ENCODE measurements at places on chromosomes 1 and 21.

DNA sequence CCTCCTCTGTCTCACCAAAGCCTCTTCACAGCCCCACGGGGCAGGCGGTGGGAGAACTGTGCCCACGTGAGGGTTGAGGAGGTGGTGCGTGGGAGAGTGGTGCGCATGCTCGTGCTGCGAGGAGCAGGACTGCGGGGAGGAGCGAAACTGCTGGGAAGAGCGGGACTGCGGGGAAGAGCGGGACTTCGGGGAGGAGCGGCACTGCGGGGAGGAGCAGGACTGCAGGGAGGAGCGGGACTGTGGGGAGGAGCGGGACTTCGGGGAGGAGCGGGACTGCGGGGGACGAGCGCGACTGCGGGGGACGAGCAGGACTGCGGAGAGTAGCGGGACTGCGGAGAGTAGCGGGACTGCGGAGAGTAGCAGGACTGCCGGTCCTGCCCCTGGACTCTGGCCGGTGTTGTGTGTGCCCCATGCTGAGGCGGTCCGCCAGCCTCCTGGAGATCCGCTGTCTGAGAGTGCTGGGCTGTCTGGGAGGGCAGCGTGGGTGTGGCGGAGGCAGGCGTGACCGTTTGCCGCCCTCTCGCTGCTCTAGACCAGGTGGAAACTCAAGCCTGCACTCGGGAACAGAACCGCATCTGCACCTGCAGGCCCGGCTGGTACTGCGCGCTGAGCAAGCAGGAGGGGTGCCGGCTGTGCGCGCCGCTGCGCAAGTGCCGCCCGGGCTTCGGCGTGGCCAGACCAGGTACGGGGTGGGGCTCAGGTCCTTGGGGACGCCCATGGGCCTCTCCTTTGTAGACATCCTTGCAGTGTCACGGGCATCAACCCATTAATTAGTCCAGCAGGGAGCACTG, 24.6 kb downstream of the TNFRSF1B start:
- no peak overlapping the region for H3K4me3 ChIP-seq
- peaks cover 17% of the 10 kb centered on the region for H3K4me1 ChIP-seq
- peak overlapping the region; percentile 90 for H3K27ac ChIP-seq

- no peak for DNase-seq
- H3K27ac ChIP-seq = no peak overlapping the region
- H3K36me3 ChIP-seq = no peaks in the 10 kb centered on the region
- H3K27me3 ChIP-seq = peaks cover 19% of the 10 kb centered on the region
- H3K4me1 ChIP-seq = peaks cover 28% of the 10 kb centered on the region
Observed at GRCh38 chr1:18970358-18970757, 13.9 kb upstream of the IFFO2 start.

DNA sequence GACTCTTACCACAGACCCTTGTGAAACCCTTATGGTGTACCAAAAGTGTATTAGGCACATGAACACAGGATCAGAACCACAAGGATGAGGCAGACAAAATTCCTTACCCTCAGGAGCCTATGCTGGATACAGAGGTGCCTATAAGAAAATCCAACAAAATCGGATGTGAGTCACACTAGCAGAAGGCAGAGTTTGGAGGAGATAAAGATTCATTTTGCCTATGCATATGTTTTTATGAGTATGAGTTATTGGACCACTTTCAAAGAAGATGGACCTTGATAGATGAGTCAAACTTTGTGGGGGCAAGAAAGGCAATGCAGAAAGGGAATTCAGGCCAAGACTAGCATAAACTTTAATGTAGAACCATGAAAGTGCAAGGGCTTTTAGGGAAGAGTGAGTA, 17.0 kb downstream of the CAMK1G start:
- H3K4me1 ChIP-seq = peaks cover 4% of the 10 kb centered on the region
- no peak overlapping the region for H3K4me3 ChIP-seq
- no peak overlapping the region for H3K27ac ChIP-seq

- peaks cover 25% of the 10 kb centered on the region for H3K27me3 ChIP-seq
- H3K4me3 ChIP-seq = peak overlapping the region; percentile 9
- DNase-seq = no peak
- peaks cover 33% of the 10 kb centered on the region for H3K4me1 ChIP-seq
- H3K36me3 ChIP-seq = no peaks in the 10 kb centered on the region
- H3K27ac ChIP-seq = peak overlapping the region; percentile 44
Observed at GRCh38 chr1:109521002-109521951, 11.8 kb upstream of the AMIGO1 start.

GRCh38 chr1:11576109-11576875, 77.9 kb downstream of the FBXO2 start:
- no peak overlapping the region for H3K4me3 ChIP-seq
- peaks cover 16% of the 10 kb centered on the region for H3K4me1 ChIP-seq

DNA sequence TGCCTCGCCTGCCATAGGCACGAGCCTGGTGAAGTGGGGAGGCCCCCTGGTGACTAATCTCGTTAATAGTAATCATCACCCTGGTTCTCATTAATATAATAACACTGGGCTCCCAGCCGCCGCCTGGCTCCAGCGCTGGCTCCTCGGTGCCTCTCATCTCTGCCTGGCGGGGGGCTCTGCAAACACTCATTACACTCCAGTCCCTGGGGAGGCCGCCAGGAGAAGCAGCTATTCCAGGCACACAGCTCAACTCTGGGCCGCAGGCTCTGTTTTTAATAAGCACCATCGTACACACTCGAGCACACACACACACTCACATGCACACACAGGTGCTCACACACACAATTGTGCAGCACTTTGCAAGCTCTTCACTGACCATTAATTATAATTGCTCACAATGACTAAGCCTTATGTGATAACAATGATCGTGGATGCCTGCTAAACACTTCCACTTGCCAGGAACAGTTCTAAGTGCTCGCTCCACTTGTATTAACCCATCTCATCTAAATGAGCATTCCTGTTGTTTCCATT, 52.2 kb downstream of the SDC3 start:
- H3K36me3 ChIP-seq = no peaks in the 10 kb centered on the region
- H3K4me1 ChIP-seq = peaks cover 43% of the 10 kb centered on the region
- peaks cover 12% of the 10 kb centered on the region for H3K27me3 ChIP-seq
- no peak overlapping the region for H3K4me3 ChIP-seq

GRCh38 chr1:164886101-164886500, 327.1 kb downstream of the PBX1 start:
- H3K27me3 ChIP-seq = peaks cover 3% of the 10 kb centered on the region
- no peak for DNase-seq
- H3K4me3 ChIP-seq = no peak overlapping the region

- H3K4me1 ChIP-seq = peaks cover 35% of the 10 kb centered on the region
- no peak for DNase-seq
- no peak overlapping the region for H3K27ac ChIP-seq
- H3K27me3 ChIP-seq = no peaks in the 10 kb centered on the region
Observed at GRCh38 chr1:246450611-246451251, 56.3 kb downstream of the SMYD3 start.

DNA sequence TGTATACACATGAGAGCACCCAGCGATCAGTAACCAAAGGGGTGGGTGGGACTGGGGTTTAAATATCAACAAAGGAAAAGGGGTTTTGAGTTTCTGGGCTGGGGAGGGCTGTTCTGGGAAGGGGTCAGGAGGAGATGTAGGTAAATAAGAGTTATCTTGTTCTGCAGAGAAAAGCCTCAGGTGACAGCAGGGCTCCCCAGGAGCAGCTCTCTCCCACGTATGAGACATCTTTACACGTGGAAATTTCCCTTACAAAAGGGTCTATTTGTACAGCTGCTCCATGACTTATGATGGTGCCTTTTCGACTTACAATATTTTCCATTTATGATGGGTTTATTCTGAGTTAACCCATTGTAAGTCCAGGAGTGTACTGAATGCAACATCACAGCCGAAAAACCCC, 16.3 kb upstream of the PADI2 start:
- DNase-seq = no peak
- no peak overlapping the region for H3K4me3 ChIP-seq
- H3K27me3 ChIP-seq = peaks cover 29% of the 10 kb centered on the region
- peaks cover 12% of the 10 kb centered on the region for H3K4me1 ChIP-seq
- H3K36me3 ChIP-seq = no peaks in the 10 kb centered on the region

DNA sequence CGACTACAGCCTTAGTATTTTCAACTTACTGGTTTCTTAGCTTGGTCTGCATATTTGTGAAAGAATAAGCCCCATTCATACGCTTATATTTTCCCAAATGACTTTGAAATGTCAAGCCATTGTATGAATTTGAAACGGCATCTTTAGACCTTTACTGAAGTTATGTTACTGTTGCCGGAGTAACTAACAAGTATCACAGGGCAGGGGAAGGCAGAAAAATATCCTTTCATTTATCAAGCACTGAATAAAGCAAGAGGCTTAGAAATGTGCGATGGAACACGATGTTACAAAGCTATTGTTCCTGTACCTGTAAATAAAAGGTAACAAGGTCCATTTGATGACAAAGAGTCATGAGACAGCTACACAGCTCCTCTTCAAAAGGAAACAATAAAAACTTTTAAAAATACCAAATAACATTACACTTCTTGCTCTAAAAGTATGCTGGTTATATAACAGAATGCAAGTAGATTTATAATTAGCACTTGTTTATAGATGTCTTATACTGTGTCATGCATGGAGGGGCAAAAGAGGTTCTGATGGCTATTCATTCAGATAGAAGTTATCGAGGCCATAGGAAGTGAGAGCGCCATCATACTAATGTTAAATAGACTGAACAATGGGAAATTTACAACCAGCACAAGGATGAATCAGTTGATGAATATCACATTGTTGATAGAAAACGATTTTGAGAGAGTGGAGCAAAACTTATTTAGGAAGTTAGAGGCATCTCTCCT, 322.6 kb downstream of the RGS7 start:
- no peaks in the 10 kb centered on the region for H3K36me3 ChIP-seq
- peaks cover 4% of the 10 kb centered on the region for H3K27me3 ChIP-seq
- H3K4me1 ChIP-seq = no peaks in the 10 kb centered on the region
- H3K27ac ChIP-seq = no peak overlapping the region
- no peak for DNase-seq

DNA sequence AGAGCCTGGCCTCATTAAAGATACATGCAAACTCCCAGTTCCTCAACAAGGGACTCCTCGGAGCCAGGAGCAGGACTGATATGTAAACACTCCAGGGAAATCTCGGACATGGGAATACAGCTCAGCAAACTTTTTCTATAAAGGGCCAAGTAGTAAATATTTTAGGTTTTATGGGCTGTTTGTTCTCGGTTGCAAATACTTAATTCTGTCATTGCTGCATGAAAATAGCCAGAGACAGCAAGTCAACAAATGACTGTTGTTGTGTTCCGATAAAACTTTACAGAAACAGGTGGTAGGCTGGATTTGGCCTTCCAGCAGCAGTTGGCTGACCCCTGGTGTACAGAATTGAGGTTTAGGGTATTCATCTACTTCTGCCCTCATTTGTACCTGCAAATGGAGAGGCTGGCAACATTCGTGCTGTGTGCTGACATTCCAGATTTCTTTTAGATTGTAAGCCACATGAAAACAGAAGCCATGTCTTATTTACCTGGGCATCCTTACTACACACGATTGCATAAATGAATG, 360.3 kb downstream of the NTNG1 start:
- DNase-seq = no peak
- no peak overlapping the region for H3K4me3 ChIP-seq
- H3K36me3 ChIP-seq = no peaks in the 10 kb centered on the region
- no peak overlapping the region for H3K27ac ChIP-seq

DNA sequence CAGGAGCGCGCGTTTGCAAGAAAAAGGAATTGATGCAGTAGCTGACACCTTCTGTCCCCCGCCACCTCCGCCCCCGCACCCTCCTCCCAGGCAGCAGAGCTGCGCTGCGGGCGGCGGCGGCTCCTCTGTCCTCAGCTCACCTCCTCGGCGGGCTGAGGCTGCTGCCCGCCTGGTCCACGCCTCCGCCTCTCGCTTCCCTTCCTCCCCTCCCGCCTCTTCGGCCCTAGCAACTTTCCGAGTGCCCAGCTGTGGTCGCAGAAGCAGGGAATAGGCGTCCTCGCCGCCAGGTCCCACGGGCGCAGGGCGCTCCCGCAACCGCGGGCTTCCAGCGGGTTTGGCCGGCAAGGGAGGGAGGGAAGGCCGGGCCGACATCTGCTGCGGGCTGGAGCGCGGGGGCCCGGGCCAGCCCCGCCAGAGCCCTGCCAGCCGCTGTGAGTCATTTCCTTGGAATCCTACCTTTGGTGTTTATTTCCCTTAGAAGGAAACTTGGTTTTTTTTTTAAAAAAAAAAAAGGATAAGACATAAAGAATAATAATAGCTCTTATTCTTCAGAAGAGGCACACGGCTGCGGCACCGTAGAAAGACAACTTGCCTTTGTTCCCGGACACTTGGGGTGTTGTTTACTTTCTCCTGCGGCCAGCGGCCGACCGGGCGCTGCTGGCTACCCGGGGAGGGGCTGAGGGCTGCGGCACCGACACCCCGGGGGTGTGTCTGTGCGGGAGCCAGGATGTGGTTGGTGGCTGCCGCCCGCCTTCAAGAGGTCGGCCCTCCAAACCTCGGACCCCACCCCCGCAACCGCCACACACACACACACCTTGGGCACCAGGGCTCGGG, 1.1 kb downstream of the SERTAD4 start:
- H3K4me1 ChIP-seq = peaks cover 43% of the 10 kb centered on the region
- H3K27ac ChIP-seq = no peak overlapping the region
- peak overlapping the region; percentile 72 for H3K4me3 ChIP-seq
- H3K27me3 ChIP-seq = peaks cover 75% of the 10 kb centered on the region
- DNase-seq = peak; percentile 61
- no peaks in the 10 kb centered on the region for H3K36me3 ChIP-seq

DNA sequence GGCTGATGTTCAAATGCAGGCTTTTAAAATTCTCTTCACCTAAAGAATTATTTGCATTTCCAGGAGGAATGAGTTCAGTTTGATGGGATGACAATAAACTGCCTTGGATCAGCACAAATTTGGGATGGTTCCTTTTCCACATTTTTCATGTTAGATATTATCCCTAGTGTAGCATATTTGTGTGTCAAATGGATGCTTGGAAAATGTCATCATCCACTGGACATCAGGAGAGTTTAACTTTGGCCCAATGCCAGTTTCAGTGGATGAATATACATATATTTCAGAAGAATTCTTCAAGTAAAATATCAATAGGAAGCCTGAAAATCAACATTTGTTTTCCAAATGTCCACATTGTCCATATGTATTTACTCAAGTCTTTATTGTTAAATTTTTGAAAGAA, 116.5 kb upstream of the COL24A1 start:
- H3K27ac ChIP-seq = no peak overlapping the region
- H3K4me1 ChIP-seq = no peaks in the 10 kb centered on the region
- H3K4me3 ChIP-seq = no peak overlapping the region
- H3K27me3 ChIP-seq = peaks cover 3% of the 10 kb centered on the region
- H3K36me3 ChIP-seq = no peaks in the 10 kb centered on the region

GRCh38 chr1:161763522-161764098, 2.5 kb upstream of the ATF6 start:
- H3K27ac ChIP-seq = no peak overlapping the region
- H3K4me3 ChIP-seq = peak overlapping the region; percentile 70
- peaks cover 6% of the 10 kb centered on the region for H3K27me3 ChIP-seq

DNA sequence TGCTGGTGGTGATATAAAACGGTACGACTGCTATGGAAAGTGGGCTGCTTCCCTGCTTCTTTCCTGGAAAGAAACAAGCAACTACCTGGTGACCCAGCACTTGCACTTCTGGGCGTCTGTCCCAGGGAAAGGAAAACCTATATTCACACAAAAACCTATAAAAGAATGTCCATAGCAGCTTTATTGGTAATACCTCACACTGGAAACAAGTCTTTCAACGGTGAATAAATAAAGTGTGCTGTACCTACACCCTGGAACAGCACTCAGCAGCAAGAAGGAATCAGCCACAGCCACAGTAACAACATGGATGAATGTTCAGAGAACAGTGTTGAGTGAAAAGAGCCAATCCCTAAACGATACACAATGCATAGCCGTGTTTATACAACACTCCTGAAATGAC, 19.9 kb downstream of the SLC19A1 start:
- H3K4me1 ChIP-seq = no peaks in the 10 kb centered on the region
- no peak for DNase-seq
- peaks cover 69% of the 10 kb centered on the region for H3K36me3 ChIP-seq
- H3K27ac ChIP-seq = no peak overlapping the region
